ENCODE measurements at places on chromosomes 6 and 20. TPM values are rescaled to one million over a fixed set of nuclear protein-coding genes. Genes with fewer than 3 reads are reported as not detected.

- DNase-seq = no peak
Observed at GRCh38 chr20:1456300-1456699, 10.3 kb downstream of the NSFL1C start.

GRCh38 chr20:63552481-63553249 lies 1.3 kb upstream of the FNDC11 start:
- no peak for DNase-seq

- peak; percentile 75 for DNase-seq
Observed at GRCh38 chr6:45590696-45591184, 213.0 kb upstream of the SUPT3H start.

GRCh38 chr6:84002226-84002625 lies 31.3 kb upstream of the MRAP2 start:
- no peak for DNase-seq

GRCh38 chr6:102944475-102944874 lies 1551.0 kb downstream of the GRIK2 start:
- no peak for DNase-seq

DNA sequence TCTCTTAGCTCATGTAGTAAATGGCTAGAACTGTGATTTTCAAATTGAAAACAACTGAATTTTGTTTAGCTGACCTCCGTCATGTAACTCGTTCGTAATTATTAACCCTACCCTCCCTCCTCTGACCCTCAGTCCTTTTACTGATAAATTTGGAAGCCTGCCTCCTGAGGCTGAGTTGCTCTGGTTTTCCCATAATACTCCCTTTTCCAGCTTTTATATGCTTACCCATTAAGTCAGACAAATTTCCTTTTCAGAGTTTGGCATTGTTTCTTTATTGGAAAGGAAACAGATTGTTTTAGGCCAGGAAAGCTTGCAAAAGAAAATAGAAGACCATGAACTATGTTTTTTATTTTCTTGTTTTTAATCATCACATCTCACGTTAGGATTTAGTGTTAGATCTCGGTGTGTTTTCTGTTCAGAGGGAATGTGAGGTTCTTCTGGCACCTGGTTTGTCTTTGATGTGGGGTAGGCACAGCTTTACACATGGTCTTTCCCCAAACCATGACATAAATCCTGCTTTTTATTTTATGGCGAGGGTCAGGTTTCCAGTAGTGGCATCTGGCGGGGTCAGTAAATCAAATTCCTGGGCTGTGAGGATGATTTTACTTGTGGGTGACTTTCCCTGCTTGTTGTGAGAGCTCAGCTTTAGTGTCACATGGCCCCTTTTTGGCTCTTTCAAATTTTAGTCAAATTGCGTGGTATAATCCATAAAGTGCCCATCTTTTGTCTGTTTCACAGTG lies 24.5 kb downstream of the PLCB4 start:
- DNase-seq = peak; percentile 92

Gene LINC00237
- not detected for polyA plus RNA-seq

DNA sequence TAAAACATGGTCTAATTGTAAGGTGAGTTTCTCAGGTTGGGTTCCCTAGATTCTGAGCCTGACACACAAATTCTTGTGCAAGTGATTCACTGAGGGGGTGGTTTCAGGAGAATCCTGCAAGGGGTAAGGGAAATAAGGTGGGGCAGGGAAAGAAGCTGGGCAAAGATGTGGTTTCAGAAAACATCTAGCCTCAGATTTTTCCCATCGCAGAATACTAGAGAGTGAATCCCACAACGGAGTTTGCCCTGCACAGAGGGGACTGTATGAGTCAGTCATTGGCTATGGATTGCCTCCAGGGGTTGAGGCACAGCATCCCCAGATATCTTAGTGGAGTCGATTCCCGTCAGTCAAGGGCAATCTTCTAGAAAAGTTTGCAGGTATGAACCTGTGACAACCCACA lies 65.2 kb downstream of the PRL start:
- DNase-seq = no peak

All from muscle of leg (tissue), 16 donors.